Dorsolateral prefrontal cortex (tissue), 122 donors: ENCODE measurements at places on chromosomes 11 and 22.

GRCh38 chr11:27475622-27476021 lies 3.0 kb upstream of the LGR4 start:
- DNase-seq: no peak

GRCh38 chr11:76293189-76293631 lies 86.9 kb upstream of the WNT11 start:
- no peak for DNase-seq

- no peak for DNase-seq
Measured at GRCh38 chr11:119586181-119586580, 142.8 kb downstream of the NECTIN1 start.

DNA sequence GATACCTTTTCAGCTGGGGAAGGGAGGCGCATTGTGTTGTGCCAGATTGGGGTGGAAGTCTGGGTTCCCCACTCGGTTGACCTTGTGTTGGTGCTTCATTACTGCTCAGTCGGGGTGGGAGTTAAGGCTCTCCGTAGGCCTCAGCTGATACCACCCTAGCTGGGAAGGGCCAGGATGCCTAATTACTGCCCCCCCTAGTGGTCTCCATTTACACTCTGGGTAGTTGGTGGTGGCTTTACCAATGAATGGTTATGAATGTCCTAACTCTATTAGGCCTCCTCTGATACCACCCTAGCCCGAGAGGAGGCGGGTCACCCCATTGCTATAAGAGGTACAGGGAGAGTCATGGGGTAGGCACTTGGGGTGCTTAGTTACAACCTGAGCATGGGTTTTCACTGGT lies 27.5 kb upstream of the HIKESHI start:
- DNase-seq: no peak

GRCh38 chr11:67392183-67392715 lies 463 bp downstream of the RAD9A start:
- DNase-seq: no peak

DNA sequence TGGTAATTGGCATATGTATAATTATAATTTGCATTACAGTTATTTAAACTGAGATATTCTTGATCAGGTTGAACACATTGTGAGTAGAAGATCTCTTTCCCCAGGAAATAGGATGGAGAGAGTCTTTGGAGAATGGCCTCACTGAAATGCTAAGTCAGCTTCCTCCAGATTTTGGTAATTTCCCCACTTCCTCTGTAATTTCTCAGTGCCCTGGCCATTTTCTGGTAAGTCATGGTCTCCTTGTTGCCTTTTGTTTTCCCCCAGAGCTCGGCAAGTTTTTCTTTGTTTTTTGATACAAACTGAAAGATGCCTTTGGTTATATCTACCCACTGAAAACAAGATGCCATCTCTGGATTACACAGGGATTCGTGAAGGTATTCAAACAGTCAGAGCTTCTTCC lies 12.8 kb upstream of the FBXO3 start:
- no peak for DNase-seq

DNA sequence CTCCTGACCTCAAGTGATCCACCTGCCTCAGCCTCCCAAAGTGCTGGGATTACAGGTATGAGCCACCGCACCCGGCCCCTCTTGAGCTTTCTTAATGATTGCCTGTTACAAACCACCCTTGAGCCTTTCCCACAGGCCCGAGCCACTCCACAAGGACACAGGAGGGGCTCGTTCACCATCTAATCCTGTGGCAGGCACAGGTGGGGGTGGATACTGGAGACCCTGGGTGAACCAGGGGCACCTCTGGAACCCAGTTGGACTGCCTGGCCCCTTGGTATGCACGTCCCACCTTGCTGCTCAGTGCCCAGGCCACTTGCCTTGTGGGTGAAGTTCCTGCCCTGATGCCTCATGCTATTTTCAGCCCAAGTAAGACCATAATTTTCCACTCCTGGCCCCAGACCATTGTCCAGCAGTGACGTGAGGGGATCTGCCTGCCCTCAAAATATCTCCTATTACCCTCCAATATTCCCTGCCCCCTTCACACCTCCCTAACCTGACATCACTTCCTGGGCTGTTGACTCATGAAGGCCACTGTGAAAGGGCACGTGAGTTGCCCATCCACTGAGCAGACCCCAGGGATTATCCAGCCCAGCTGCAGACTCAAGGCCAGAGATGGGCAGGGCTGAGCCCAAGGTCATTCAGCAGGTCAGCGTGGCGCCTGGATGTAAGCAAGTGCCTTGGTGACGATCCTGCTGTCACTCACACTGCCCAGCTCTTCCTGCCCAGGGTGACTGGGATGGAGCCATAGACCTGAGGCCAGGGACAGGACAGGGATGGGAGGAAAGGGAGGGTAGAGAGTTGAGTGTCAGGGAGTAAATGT lies 19.6 kb downstream of the P2RY2 start:
- no peak for DNase-seq

DNA sequence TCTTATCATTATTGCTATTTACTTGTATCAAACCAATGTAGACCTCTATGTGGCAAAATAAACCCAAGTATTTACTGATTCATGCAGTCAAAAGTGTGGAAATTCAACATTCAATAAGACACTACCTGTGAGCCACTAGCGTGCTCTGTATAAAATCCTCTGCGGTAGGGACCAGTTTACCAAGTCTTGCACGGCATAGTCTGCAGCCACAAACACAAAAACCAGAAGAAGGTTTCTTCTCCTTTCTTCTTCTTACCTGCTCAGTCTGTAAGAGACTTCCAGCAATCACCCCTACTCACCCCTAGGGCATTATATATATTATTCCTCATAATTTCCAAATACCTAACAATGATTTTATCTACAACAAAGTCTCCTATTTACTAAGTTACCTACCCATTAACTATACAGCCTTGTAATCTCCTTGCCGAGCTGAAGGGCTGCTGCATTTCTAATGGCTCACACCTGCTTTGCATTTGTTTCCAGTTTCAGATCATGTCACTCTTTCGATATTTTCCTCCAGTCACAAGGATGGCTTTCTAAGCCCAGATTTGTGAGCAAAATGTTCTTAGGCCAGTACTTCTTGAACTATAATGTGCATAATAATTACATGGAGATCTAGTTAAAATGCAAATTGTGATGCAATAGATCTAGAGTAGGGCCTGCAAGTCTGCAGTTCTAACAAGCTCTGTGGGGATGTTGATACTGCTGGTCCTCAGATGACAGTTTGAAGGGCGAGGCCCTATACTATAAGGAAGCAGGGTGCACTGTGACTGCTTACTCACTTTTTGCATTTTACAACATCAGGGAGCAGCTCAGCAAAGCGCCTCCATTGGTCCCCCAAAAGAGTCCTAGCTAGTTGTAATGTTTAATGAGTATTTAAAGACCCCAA lies 191.9 kb upstream of the DDI1 start:
- DNase-seq: no peak

GRCh38 chr22:26615149-26615548 lies 2.7 kb downstream of the CRYBB1 start:
- DNase-seq: no peak

GRCh38 chr22:50730013-50730891 lies 7.8 kb upstream of the ACR start:
- DNase-seq: no peak

DNA sequence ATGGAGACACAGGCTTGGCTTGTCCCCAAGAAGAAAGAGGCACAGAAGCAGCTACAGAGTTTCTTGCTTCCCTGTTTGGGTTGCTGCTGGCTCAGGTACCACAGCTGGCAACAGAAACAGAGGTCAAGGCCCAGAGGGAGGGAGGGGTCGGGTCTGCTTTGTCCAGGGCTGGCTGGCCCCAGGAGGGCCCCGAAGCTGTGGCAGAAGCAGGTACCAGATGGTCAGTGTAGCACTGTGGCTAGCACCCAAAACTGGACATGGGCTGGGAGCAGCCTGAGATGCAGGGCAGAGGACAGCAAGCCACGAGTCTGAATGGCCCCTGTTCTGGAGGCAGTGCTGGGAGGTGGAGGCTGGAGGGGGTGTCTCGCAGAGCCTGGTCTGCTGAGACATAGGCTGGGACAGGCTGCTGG lies 52.3 kb upstream of the CCDC188 start:
- DNase-seq: no peak

DNA sequence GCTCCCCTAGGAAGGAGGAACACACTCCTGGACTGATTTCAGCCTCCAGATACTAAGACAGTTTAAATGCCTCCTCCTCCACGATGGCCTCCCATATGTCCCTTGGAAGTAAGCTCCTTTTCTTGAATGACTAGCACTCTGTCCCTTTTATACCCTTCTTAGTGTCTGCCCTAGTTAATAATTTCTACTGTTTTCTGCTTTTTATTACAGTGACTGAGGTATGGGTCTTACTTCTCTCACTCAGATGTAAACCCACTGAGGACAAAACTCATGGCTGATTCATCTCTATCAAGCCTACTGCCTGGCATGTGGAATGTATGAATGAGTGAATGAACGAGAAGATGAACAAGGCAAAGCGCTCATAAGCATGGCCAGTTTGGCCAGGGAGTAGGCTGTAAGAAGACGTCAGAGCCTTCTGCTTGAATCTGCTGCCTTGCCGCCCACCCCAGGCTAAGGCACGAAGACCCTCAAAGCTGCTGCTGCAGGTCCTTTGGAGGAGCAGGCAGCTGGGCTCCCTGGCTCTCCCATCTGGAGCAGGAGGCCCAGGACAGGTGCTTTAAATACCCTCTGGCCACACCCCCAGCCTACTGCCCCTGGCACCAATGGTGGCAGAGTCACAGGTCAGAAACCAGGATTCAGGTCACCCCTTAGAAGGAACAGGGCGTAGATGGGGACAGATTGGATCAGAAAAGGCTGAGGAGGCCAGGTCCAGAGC lies 8.2 kb upstream of the PGA3 start:
- DNase-seq: no peak

- DNase-seq: no peak
Measured at GRCh38 chr11:57288771-57289579, 35.8 kb downstream of the TNKS1BP1 start.

GRCh38 chr11:93034031-93034722 lies 64.7 kb downstream of the MTNR1B start:
- no peak for DNase-seq

- no peak for DNase-seq
Measured at GRCh38 chr11:67286621-67287333, 2.3 kb upstream of the ANKRD13D start.

DNA sequence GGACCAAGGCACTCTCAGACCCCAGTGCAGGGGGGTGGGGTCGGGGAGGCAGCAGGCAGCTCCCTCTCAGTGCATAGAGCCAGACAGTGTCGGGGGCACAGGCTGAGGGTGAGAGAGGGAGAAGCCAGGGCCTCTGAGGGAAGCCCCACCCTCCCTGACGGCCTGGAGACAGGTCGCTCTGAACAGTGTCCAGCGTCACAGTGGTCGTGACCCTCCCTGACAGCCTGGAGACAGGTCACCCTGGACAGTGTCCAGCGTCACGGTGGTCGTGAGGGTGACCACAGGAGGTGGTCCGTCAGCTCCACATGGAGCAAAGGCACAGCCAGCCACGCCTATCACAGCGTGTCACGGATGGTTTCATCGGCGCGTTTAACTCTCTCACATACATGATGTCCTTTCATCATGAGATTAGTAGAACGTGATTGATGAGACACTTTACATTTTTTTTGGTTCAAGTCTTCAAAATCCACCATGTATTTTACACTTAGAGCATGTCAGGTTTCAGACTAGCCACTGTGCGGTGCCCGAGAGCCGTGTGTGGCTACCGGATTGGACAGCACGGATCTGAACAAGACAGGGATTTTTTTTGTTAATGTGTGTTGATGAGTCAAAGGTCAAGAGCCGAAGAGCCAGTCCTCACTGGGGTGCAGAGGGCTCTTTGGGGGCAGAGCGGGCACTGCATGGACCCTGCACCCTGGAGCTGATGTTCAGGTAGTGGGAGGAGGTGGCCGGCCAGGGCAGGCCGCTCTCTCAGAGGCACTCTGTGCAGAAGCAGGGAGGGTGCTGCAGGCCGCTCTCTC lies 23.9 kb upstream of the PANX2 start:
- peak; percentile 81 for DNase-seq

- no peak for DNase-seq
Measured at GRCh38 chr11:89168396-89168795, 9.3 kb upstream of the TYR start.

DNA sequence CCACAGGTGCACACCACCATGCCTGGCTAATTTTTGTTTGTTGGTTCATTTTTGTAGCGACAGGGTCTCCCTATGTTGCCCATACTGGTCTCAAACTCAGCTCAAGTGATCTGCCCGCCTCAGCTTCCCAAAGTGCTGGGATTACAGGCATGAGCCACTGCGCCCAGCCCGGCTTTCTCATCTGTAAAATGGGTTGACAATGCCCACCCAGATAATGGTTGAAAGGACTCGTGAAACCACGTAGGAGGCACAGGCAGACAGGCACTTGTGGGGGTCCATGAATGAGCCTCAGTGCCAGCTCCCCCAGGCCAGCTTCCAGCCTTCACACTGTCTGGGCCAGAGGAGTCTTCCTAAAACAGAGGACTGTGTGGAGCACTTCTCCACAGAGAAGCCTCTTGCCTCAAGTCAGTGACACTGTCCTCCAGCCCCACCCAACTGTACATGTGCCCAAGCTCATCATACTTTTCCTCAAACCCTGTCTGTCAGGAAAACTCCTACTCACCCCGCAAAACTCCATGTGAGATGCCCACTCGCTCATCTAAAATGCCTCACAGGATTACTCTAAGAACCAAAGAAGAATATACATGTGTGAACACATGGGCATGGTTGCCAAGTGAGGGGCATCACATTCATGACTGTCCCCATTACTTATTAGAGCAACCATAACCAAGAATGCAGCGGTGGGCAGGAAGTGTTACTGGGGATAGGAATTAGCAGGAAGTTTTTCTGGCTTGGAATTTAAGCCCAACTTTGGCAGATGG lies 32.1 kb upstream of the WNT7B start:
- DNase-seq: no peak

DNA sequence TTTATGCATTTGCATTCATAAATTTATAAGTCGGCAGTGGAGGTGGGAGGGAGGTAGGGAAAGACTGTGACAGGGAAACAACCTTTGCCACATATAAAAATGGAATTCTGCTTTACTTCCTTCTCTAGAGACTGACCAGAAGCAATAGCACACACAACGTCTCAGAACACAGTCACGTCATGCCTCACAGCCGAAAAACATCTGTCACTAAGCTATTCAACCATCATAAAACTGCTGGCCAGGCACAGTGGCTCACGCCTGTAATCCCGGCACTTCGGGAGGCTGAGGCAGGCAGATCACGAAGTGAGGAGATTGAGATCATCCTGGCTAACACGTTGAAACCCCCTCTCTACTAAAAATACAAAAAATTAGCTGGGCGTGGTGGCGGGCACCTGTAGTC lies 101.0 kb upstream of the CHRM4 start:
- no peak for DNase-seq

DNA sequence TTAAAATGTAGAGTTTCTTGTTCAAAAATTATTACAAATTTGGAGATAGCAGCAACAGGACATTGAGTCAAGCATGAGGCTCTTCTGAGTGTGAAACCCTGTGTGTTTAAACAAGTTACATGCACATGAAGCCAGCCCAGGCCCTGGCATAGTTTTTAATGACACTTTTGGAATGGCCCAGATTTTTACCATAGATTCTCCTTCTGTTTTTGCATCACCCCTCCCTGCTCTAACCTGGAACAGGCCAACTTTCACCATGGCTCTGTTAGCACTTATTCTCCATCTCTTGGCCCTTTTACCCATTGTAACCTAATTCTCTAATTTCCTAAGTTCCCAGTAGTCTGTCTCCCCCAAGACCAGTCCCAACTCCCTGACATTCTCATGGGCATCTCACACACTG lies 63.1 kb upstream of the PRSS23 start:
- no peak for DNase-seq
